B cell (primary cell): ENCODE measurements at places on chromosomes 3 and 15.

GRCh38 chr15:39176030-39176429, 404.8 kb upstream of the THBS1 start:
- no peak for DNase-seq

- DNase-seq = no peak
Observed at GRCh38 chr3:48347500-48347899, 14.0 kb upstream of the SPINK8 start.

DNA sequence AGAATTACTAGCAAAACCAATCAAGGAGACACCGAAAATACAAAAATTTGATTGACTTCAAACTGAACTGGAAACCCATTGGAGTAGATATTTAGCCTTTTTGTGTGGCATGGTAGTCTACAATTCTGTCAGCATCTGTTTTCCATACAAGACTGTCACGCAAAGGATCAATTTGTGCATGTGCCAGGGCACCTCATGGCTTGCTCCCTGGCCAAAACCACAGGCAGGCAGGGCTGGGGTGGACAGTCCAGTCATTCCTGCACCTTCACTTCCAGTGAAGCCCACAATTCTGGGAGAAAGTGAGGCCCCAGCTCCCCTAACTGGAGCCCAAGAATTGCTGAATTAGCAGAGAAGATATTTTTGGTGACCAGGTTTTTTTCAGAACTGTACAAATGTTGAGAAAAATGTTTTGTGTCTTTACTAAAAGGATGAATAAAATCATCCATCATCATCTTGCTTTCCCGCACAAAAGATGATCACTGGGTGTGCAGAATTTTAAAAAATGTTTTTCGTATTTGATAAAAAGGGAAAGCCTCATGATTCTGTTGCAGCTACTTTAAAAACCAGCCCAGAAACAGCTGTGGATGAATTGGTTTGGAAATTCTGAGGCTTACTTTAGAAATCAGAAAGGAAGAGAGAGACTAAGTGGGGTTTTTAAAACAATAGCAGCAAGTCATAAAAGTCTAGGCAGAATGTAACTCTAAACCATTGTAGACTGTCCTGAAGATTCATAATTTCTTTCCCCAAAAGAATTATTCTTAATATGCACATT, 86.4 kb downstream of the PCCB start:
- DNase-seq = no peak

DNA sequence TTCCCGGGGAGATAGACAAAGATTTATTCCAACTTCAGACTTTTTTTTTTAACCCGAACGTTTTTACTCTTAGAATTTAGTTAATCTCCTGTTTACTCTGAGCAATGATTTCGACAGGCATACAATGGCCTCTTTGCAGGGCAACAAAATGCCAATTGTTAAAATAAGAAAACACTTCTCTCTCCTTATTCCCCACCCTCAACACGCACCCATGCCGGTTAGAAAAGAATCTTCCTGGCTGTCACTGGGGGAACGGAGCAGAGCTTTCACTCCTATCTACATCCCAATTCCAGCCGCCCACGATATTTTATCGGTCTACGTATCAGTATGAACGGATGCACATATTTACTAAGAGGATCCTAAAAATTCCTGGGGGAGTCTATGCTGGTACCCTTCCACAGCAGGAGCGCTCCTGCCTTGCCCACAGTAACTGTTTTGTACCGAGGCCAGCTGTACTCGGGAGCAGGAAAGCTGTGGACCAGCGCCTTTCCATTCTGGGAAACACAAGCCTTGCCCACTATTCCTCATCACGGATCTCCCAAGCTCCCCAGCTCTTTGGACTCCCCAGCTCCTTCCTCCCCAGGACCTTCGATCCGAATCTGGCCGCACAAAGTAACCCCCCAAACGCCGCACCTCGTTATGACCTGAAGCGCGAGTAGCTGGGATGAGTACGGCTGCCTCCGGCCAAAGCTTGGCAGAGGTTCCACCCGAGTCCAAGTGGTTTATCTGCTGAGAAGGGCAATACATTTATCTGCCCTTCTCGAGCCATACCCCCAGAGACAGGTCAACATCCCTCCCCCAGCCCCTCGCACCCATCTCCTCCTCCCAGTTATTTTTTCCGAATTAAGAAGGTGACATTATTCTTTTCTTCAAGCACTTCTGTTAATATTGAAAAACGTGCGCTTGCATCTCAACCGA, 2.2 kb upstream of the FOXB1 start:
- DNase-seq = peak; percentile 30

DNA sequence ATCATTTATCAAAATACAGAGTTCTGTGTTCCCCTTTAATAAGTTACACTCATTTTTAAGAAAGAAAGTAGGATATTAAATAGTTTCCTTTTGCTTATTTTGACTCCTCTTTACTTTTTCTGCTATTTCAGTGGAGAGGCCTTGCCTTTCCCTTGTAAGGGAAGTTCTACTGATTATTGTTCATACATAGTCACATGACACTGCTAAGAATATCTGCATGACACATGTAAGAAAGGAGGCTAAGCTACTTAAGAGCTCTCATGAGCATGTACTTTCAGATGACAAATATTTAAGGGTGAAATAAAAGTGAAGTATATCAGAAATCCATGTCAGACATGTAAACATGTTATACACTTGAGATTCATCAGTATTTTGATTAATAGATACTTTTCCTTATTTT, 39.0 kb downstream of the MYRIP start:
- DNase-seq = no peak

GRCh38 chr15:69120732-69121131, 39.7 kb upstream of the GLCE start:
- no peak for DNase-seq
